Stimulated activated CD8-positive, alpha-beta memory T cell treated with anti-CD3 and anti-CD28 coated beads, Interleukin-4, amount 100 ng/mL, for 1 hour (primary cell): ENCODE measurements at places on chromosomes 6 and 20.

DNA sequence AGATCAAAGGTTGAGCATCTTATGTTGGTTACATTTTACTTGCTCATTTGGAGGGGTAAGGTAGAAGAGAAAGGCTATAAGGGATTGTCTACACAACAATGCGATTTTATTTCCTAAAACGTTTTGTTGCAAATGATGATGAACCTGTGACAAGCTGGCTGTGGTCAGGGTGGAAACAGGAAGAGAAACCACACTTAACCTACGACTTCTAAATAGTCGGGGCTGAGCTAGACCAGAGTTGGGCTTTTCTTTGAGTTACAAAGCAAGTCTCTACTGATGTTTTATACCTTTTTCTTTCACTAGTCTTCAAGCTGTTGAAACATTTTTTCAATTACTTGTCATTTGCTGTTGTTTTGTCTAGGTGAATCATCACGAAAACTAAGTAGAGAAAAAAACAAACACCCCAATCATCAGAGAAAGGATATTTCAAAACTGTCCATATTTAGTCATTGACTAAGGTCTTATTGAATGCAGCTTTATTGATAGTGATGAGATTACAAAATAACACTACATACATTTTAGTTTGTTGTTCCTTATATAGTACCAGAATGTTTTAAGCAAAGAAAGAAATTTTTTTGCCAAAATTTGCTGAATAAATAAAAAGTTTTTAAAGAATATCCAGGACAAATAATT, 18.0 kb downstream of the KLHL31 start:
- DNase-seq, result no peak

- DNase-seq, result no peak
Observed at GRCh38 chr20:40689100-40689942, at the start of gene MAFB. Gene MAFB, minus strand, starts transcription at chr20:40689236. Its CDS starts 386 bp downstream, at chr20:40688850.

DNA sequence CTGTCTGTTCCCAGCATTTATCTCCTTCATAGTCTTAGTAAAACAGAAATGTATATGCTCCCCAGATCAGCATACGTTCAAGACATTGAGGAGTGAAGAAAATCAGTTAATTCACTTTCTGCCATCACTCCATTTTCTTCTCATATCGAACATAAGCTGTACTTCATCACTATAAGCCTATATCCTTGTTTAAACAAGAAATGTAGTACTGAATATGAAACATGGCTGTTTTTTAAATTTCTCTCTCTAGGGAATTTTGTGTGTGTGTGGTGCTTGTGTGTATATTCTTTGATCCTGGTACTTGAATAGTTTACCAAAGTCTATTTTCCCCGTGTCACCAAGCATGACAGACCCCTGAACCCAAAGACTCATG, 107.1 kb downstream of the HFE start:
- no peak for DNase-seq

- no peak for DNase-seq
Observed at GRCh38 chr6:148105695-148106094, 236.9 kb upstream of the SASH1 start.

DNA sequence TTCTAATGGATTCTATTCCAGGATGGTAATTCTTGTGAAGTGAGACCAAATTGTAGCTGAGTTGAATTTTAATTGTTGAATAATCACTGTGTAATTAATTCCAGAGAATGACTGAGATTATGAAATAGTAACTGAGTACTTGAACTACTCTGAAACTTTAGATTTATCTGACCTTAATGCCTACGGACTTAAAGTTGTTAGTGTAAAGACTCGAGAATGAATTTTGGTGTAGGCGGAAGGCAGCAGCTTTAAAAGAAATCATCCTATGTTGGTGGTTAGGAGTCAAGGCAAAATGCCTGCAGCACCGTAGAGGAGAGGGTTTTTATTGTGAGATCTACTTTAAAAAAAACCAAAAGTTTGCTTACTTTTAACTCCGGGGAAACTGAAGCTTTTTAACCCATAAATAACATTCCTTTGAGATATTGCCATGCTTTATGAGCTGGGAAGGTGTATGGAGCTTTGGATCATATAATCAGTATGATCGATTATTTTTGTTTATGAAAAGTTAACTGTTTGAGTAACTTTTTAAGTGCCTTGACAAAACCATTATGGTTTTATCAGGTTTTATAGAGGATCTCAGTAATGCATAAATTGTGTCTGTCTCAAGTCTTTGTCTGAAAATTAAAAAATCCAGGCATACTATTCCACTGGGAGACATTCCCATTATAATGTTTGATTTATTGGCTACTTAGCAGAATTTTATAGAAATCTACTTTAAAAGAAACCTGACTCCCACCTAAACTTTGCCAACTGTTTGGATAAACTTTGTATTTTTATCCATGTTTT, 46.1 kb downstream of the MYO6 start:
- DNase-seq, result no peak

- no peak for DNase-seq
Observed at GRCh38 chr20:9550871-9551270, 36.5 kb downstream of the LAMP5 start.

GRCh38 chr20:39142407-39143096, 180.4 kb downstream of the DHX35 start:
- no peak for DNase-seq

DNA sequence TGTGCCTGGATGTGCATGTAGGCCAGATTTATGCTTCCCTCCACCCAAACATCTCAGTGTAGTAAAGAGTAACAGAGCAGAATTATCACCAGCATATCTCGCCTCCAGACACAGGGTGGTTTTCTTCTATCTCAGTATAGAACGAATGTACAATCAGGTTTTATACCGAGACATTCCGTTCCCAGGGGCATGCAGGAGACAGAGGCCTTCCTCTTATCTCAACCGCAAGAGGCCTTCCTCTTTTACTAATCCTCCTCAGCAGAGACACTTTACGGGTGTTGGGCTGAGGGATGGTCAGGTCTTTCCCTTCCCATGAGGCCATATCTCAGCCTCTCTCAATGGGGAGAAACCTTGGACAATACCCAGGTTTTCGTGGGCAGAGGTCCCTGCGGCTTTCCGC, 36.4 kb upstream of the MC3R start:
- DNase-seq, result no peak

- no peak for DNase-seq
Observed at GRCh38 chr6:81981812-81982211, 229.3 kb upstream of the TENT5A start.

- no peak for DNase-seq
Observed at GRCh38 chr20:61976263-61976643, 89.4 kb downstream of the TAF4 start.

DNA sequence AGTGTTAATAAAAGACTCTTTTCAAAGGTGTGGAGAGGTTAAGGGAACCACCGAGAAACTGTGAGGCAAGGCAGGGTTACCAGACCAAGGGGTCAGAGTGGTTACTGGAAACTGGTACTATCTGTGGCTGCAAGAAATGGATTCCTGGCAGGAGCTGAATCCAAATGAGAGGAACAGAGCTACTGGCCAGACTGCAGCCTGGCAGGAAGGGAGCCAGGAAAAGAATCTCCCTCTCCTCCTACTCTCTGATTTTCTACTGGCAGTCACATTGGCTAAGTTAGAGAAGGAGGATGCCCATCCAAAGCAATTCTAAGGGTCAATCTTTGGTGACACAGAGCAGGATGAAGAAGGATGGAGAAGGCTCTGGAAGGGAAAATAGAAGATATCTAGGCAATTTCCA, 211.5 kb downstream of the GRM1 start:
- DNase-seq, result no peak

GRCh38 chr20:25049261-25050060, 8.5 kb downstream of the ACSS1 start:
- DNase-seq, result no peak

GRCh38 chr6:74577619-74578018, 628.2 kb downstream of the COL12A1 start:
- no peak for DNase-seq

- no peak for DNase-seq
Observed at GRCh38 chr6:152318278-152318677, 318.9 kb downstream of the SYNE1 start.

GRCh38 chr6:125002406-125002741, 40.1 kb downstream of the RNF217 start:
- DNase-seq, result no peak

- no peak for DNase-seq
Observed at GRCh38 chr6:164214066-164214465, 799.5 kb downstream of the QKI start.
